Peyer's patch (tissue), 4 donors: ENCODE measurements at places on chromosomes 4 and X. TPM values are rescaled to one million over a fixed set of nuclear protein-coding genes. Genes with fewer than 3 reads are reported as not detected.

The PDCL2 gene
- not detected for total RNA-seq

The GAK gene
- 358 TPM for total RNA-seq

The PTCHD1 gene
- not detected for total RNA-seq

The SLC9B1 gene
- 0.40 TPM for total RNA-seq

The PARM1 gene
- total RNA-seq = 10.3 TPM

The PSAPL1 gene
- not detected for total RNA-seq

GRCh38 chrX:9430346-9430921 lies 34.4 kb upstream of the TBL1X start:
- DNase-seq = no peak

- no peak for DNase-seq
These were observed 7.7 kb upstream of the ADGRL3 start for GRCh38 chr4:61192392-61192791.

DNA sequence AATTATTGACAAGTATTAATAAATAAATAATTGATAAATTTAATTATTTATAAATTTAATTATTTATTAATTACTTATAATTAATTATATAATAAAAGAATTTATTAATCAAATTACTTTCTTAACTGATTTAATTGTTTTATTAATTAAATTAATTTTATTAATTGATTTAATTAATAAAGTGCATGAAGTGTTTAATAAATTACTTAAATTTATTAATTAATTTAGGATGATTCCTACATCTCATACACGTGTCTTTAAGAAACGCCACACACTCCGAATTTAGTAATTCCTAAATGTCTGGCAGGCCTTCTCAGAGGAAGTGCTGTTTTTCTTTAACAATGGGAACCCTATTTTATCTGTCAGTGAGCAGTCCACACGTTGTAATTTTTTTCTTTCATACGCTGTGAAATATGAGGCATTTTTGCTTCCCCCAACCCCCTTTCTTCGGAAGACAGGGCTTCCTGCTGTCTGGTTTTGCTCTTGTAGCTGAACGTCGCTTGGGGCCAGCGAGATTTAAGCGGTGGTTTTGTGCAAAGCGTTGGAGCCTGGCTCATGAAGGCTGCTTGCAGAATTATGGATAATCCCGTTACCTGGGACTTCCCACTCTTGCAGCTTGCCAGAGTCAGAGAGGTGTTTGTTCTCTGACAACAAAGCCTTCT lies 46.8 kb downstream of the CRLF2 start:
- no peak for DNase-seq

DNA sequence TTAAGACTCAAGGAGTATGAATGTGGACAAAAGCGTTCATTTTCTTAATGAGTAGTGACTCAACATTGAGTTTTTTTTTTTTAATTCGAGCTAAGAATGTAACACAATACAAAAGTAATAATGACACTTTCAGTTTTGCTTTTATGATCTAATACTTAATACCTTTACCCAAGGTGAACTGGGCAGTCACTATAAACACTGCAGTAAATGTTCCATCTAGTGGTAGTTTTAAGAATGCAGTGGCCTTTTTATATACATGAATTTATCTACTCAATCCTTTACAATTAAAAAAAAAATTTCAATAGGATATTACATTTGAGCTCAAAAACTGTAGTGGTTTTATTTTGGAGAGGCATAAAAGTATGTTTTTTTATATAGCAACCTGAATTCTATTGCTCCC lies 33.9 kb downstream of the PDK3 start:
- DNase-seq = no peak
